Stimulated activated CD4-positive, alpha-beta T cell treated with anti-CD3 and anti-CD28 coated beads, TNF-alpha, amount 100 ng/mL, for 1 hour (primary cell): ENCODE measurements at places on chromosomes 3 and 15.

DNA sequence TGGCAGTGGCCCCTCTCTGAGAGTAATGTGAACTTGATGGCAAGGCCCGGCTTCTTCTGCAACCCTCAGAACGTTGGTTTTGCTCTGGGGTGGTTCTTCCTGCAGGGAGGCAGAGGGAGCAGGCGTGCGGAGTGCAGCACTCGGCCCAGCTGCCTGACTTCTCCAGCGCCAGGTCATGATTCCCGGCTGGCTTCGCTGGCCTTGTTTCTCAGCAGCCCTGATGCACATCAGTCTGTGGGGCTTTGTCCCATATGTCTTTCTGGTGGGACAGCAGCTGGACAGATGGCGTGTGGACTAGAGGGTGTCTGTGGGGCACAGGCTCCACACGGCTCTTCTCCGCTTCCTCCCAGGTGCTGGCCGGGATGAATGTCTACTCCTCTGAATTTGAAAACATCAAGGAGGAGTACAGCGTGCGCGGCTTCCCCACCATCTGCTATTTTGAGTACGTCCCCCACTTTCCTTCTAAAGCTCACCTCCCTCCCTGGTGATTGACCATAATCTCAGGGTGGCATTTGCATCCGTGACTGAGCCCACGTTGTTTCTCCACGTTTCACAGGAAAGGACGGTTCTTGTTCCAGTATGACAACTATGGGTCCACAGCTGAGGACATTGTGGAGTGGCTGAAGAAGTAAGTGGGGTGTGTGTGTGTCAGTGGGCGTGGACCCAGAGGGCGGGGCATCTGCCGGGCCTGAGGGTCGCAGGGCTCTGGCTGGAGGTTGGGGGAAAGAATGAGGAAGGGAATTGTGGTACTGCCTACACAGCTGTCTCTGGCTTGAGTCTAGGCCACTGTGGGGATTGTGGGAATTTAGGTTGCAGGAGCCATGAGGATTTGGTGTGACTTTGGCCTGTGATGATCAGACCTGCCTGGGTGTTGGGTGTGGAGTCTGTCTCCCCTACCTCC, 57.1 kb downstream of the PDIA5 start:
- DNase-seq, result no peak

DNA sequence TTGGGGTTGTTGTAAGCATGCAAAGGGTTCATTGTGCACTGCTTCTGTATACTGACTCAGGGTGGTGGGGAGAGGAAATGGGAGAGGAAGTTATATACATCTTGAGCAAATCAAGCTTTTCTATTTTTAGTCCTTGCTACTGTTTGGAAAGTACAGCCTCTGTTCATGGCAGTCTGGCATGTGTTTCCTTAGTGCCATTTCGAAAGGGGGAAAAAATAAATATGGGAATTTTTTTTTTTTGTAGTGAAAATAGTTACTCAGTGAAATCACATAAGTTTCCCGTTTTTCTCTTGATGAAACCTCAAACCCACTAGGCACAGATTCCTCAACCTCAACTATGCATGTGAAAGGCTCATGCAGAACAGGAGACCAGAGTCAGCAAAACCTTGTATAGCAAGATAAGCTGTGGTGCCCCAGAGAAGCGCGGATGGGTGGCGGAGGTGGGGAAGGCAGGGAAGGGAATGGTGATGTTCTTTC, 353.3 kb downstream of the LPP start:
- DNase-seq, result no peak

- DNase-seq, result no peak
Observed at GRCh38 chr3:24086617-24087404, 141.7 kb downstream of the NR1D2 start.

- no peak for DNase-seq
Observed at GRCh38 chr3:105906836-105907235, 38.0 kb upstream of the CBLB start.

DNA sequence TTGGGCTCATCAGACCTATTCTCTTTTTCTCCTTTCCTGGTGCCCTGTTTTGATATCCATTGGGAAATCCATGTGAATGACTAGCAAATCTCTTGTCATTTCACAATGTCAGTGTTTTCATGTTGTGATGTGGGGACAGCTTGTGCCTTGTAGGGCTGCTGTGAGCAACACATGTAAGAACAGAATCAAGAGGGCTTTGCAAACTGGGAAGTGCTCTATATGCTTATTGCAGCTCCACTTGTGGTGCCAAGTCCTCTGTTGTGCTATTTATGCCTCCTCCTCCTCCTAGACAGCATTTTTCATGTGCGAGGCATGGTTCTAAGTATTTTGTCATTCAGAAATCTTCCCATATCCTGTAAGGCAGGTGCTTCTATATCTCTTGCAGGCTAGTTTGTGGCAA, 56.4 kb downstream of the ZNF621 start:
- no peak for DNase-seq

DNA sequence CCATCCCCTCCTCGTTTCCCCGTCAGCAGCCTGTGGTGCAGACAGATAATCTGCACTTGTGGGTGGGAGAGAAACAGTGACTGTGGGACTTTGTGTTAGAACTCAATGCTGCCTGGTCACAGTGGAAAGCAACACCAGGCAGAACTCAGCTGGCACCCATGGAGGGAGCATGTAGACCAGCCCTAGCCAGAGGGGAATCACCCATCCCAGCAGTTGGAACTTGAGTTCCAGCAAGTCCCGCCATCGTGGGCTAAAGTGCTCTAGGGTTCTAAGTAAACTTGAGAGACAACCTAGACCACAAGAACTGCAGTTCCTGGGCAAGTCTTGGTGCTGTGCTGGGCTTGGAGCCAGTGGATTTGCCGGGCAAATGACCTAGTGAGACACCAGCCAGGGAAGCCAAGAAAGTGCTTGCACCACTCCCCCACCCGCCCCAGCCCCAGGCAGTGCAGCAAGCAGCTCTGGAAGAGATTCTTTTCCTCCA, 24.4 kb downstream of the ISG20 start:
- no peak for DNase-seq

GRCh38 chr3:177835917-177836316, 638.6 kb upstream of the TBL1XR1 start:
- DNase-seq, result no peak

- no peak for DNase-seq
Observed at GRCh38 chr3:148847351-148847750, 17.7 kb upstream of the CPA3 start.

DNA sequence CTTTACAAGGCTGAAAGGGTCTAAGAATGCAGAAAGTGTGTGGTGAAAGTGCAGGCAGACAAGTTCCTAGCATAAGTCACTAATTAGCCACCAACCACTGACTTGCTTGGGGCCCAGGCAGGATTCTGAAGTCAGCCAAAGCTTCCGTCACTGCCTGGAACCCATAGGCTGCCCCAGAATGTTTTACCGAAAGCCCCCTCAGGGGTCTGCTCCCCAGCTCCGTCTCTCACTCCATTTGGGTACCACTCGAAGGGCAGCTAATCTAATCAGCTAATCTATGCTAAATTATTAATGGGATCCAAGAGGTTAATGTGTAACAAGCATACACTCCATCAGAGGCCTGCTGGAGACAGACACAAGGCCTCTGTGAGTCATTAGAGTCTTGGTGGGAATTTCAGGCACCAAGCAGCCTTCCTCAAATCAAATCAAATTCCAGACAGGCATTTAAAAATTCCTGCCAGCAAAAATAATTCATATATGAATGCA, 13.2 kb downstream of the ADAMTS9 start:
- DNase-seq, result no peak

- DNase-seq, result no peak
Observed at GRCh38 chr3:5437296-5437782, 249.8 kb downstream of the EDEM1 start.

- DNase-seq, result no peak
Observed at GRCh38 chr3:47613722-47614121, 35.1 kb upstream of the CSPG5 start.

DNA sequence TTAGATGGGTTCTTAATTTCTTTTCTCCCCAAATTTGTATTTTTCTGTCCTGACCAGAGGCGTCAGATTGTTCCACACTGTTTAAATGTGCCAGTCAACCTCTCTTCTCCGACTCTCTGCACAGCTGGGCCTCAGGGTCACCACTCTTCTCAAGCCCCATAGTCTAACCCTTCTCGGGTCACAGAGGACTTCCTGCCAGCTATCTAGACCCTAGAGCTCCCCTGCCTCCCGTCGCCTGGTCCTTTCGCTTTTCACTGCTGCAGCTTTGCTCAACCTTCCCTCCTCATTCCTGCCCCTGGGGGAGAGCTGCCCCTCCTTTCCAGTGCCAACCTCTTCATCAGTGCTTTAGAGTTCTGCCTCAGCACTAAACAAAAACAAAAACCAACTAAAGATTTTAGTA, 151.7 kb downstream of the ATG7 start:
- DNase-seq, result no peak
